ENCODE measurements at places on chromosomes 3 and 15. TPM values are rescaled to one million over a fixed set of nuclear protein-coding genes. Genes with fewer than 3 reads are reported as not detected.

- no peak for DNase-seq
Observed at GRCh38 chr3:52222319-52223221, 2.9 kb downstream of the TLR9 start.

DNA sequence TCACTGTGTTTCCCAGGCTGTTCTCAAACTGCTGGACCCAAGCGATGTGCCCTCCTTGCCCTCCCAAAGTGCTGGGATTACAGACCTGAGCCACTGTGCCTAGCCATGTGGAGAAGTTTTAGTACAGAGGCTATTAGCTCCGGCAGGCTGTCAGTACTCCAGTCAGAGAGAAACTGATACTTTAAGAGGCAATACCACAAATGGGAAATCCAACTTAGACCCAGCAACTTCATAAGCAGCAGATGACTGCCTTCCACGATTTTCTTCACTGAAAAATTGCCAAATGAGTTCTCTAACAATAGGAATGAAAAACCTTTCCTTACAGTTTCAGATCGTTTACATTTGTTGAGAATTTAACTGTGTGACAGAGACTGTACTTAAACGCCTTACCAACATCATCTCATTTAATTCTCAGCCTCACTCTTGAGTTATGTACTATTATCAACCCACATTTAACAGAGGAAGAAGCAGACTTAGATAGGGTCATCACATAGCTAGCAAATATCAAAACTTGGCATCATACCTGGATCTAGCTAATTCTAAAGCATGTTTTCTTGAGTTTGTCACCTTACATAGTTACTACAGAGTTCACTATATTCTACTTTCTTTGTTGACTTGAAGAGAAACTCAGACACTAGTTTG, 127.4 kb downstream of the TCF12 start:
- DNase-seq, result no peak

DNA sequence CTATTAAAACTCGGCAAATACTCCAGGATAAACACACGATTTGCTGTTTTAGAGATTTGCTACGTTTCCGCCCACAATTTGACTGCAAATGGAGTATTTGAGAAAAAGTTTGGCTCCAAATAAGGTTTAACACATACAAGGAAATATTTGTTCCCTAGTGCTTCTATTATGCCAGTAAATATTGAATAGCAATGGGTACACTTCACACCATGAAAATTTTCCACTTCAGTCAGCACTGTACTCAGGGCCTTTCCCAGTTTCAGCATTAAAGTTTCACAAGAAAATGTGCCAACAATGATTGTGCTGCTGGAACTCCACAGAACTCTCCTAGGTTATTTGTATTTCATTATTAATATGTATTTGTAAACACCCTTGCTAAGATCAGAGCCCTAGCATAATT, 498.0 kb downstream of the TBL1XR1 start:
- DNase-seq, result no peak

- DNase-seq, result no peak
Observed at GRCh38 chr3:159340877-159341500, 539.1 kb downstream of the MFSD1 start.

DNA sequence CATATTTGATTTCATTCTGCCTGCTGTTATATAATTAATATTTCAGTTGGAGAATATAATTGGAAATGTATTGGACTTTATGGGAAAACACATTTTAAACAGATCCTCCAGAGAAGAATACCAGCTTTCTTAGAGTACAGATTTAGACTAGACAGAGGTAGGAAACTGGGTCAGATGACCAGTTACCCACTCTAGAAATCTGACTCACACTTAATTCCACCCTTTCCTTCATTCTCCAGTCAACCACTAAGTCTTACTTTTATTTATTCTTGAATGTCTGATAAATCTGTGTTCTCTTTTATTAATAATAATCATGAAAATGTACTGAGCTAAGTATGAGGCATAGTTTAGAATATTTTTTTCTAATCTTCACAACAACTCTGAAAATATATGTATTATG, 110.7 kb downstream of the LRRC49 start:
- DNase-seq, result no peak

GRCh38 chr3:28250999-28251398, 9.6 kb downstream of the CMC1 start:
- DNase-seq, result no peak

- DNase-seq, result no peak
Observed at GRCh38 chr3:41249318-41249717, 50.0 kb downstream of the CTNNB1 start.

- DNase-seq, result no peak
Observed at GRCh38 chr15:81080996-81081395, 53.1 kb upstream of the CFAP161 start.

DNA sequence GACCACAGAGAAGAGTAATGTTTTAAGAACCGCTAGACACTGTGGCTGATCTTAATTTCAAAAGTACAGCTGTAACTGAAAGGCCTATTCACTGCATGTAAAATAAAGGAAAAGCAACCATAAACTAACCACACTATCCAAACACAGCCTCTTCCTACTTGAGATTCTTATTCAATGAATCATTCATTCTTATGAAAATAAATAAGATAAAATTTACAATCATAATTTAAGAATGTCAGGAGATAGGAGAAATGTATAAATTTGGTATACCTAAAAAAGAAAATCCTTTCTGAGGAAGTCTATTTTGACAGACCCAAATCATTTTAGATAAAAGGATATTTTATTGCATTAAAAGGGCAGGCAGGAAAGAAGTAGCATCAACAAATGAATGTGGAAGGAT, 533.5 kb upstream of the ZNF385D start:
- no peak for DNase-seq

DNA sequence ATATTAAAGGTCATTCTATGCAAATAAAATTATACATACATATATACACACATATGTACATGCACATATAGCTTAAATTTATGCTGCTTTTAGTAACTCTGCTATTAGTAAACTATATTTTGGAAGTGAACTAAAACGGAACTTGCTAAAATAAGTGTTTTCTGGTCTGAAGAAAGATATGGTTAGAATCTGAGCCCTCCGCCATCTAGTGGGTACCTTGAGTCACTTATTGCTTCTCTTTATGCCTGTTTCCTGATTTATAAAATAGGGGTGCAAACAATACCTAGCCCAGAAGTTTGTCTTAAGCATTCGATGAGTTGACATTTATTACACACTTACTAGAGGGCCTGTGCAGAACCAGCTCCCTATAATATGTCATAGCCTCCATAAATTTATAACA, 255.7 kb downstream of the CNTN6 start:
- no peak for DNase-seq

GRCh38 chr3:161423911-161424522, 52.7 kb upstream of the SPTSSB start:
- peak; percentile 64 for DNase-seq

XCR1 gene
- 0.24 TPM for total RNA-seq

PLAAT1 gene
- 2.4 TPM for total RNA-seq

Measured in umbilical cord (tissue), 2 donors.